CD8-positive, alpha-beta memory T cell (primary cell): ENCODE measurements at places on chromosomes 1 and 21. TPM values are rescaled to one million over a fixed set of nuclear protein-coding genes. Genes with fewer than 3 reads are reported as not detected.

- H3K4me3 ChIP-seq, result no peak overlapping the region
- H3K36me3 ChIP-seq, result no peaks in the 10 kb centered on the region
- peaks cover 11% of the 10 kb centered on the region for H3K27me3 ChIP-seq
- DNase-seq, result no peak
- peaks cover 6% of the 10 kb centered on the region for H3K4me1 ChIP-seq
- H3K27ac ChIP-seq, result no peak overlapping the region
Observed at GRCh38 chr1:227944931-227945890, 2.5 kb downstream of the WNT9A start.

DNA sequence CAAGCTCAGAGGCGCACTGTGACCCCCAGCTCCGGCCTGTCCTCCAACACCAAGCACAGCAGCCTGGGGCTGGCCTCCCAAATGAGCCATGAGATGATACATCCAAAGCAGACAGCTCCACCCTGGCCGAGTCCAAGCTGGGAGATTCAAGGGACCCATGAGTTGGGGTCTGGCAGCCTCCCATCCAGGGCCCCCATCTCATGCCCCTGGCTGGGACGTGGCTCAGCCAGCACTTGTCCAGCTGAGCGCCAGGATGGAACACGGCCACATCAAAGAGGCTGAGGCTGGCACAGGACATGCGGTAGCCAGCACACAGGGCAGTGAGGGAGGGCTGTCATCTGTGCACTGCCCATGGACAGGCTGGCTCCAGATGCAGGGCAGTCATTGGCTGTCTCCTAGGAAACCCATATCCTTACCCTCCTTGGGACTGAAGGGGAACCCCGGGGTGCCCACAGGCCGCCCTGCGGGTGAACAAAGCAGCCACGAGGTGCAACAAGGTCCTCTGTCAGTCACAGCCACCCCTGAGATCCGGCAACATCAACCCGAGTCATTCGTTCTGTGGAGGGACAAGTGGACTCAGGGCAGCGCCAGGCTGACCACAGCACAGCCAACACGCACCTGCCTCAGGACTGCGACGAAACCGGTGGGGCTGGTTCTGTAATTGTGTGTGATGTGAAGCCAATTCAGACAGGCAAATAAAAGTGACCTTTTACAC is 29.1 kb downstream of the SLC19A1 start:
- no peaks in the 10 kb centered on the region for H3K4me1 ChIP-seq
- H3K27me3 ChIP-seq, result no peaks in the 10 kb centered on the region
- H3K27ac ChIP-seq, result no peak overlapping the region
- H3K36me3 ChIP-seq, result no peaks in the 10 kb centered on the region
- H3K4me3 ChIP-seq, result no peak overlapping the region

DNA sequence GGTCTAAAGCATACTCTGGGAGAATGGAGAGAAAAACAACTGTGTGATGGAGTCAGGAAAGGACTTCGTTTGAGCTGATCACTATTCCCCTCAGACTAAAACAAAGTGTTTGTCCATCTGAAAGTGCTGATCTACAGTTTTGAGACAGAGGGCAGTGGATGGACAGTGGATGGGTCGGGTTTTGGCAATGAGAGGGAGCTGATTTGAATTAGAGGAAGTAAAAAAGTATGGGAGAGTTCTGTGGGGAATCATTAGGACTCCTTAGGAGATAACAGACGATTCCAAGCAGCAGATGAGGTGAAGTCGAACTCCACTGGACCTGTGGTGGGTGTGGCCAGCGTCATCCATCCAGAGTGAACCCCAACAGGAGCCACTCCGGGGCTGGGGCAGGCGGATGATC is 62.3 kb downstream of the PTGS2 start:
- H3K36me3 ChIP-seq, result no peaks in the 10 kb centered on the region
- H3K4me3 ChIP-seq, result no peak overlapping the region
- no peak for DNase-seq
- H3K27ac ChIP-seq, result no peak overlapping the region
- peaks cover 27% of the 10 kb centered on the region for H3K4me1 ChIP-seq

DNA sequence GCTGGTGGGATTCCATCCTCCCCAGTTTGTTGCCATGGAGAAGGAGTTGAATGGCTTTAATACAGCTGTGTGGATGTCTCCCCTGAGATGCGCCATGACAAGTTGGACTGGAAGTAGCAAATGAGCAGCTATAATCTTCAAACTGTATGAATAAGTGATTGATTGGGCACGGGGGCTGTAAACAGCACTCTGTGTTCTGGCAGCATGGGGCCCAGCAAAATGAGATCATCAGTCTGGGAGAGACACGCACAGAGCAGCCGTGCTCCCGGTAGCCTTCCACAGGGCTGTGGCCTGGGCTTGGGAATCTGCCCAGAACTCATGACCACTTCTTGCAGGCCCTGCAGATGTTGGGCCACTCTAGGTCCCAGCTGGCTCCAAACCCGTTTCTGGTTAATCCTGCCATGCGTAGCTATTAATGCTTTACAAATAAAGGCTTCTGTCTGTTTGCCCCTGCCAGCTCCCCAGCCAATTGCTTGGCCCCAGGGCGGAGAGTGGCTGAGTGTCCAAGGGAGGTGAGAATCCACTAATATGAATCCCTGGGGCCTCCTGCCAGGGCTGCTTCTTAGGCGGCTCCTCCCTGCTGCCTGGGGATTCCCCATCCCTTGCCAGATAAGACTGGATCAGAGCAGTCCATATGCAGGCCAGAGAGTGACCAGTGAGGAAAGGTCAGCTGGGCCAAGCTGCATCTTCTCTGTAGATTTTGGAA is 642.9 kb downstream of the AJAP1 start:
- H3K27ac ChIP-seq, result no peak overlapping the region
- no peaks in the 10 kb centered on the region for H3K4me1 ChIP-seq
- no peaks in the 10 kb centered on the region for H3K27me3 ChIP-seq
- H3K36me3 ChIP-seq, result no peaks in the 10 kb centered on the region
- no peak for DNase-seq
- H3K4me3 ChIP-seq, result no peak overlapping the region

GRCh38 chr1:160187407-160187806 is 3.0 kb upstream of the CASQ1 start:
- H3K4me3 ChIP-seq, result no peak overlapping the region
- no peaks in the 10 kb centered on the region for H3K4me1 ChIP-seq
- H3K27ac ChIP-seq, result no peak overlapping the region
- DNase-seq, result no peak
- H3K36me3 ChIP-seq, result no peaks in the 10 kb centered on the region

The PKLR gene
- total RNA-seq, result not detected
